ENCODE measurements at places on chromosomes 13 and 19.

- no peak for DNase-seq
These were observed 65.5 kb downstream of the TSHZ3 start for GRCh38 chr19:31283701-31284100.

DNA sequence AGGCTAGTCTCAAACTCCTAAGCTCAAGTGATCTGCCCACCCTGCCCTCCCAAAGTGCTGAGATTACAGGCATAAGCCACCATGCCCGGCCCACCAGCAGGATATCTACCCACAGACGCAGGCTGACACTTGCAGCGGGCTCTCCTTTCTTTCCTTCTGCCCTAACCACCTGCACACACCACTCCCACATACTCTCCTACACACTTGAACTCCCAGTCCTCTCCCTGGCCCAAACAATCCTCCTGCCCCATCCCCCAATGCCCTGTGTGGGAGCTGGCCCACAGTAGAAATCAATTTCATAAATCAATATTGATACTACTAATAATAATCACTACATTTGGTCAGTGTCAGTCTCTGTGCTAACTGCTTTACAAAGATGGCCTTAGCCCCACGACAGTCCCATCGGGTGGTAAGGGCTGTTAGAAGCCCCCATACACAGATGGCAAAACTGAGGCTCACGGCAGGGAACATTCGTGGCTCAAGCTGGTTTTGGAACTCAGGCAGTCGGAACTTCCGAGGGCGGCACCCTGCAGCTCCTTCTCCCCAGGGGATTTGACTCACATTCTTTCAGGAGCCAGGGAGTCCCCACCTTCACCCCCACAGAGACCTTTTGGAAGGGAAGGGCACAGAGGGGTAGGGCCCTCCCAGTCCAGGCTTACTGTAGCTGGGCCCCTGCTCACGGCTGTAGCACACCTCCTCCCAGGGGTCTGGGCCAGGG is 3.4 kb upstream of the DPF1 start:
- no peak for DNase-seq

DNA sequence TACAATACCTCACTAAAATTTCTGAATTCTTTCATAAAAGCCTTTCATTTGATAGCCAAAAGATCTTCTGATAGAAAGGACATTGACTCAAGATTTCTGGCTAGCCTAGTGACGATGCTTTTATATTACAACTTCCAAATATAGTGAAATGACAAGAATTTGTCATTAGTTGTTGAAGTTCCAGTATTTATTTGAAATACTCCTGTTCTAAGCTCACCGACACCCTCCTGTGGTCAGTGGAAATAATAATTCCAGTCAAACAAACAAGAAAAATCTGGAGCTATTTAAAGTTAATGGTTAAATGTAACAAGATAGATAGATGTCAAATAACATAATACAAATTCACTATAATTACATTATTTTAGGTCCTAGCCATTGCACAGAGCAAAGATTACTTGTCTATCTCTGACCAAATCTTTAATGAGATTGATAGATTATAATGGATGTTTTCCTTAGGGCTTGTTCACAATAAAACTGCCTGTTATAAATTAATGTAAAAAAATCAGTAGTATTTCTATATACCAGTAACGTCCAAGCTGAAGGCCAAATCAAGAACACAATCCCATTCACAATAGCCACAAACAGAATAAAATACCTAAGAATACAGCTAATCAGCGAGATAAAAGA is 195.5 kb downstream of the RGCC start:
- DNase-seq = no peak

DNA sequence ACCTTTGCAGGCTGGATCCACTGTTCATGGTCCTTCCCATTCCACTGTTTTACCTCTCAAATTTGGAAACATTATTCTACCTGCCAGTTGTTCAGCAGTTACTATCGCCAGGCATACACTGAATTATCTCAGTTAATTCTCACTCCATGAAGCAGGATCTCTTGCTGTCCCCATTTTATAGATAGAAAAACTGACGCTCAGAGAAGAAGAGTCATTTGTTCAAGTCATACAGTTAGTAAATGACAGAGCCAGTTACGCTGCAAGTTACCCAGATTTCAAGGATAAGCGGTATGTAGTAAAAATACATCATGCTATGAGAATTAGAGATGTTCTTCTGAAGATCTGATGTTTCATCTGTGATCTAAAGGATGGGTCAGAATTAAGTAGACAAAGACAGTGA is 40.2 kb upstream of the IGSF23 start:
- DNase-seq = no peak

DNA sequence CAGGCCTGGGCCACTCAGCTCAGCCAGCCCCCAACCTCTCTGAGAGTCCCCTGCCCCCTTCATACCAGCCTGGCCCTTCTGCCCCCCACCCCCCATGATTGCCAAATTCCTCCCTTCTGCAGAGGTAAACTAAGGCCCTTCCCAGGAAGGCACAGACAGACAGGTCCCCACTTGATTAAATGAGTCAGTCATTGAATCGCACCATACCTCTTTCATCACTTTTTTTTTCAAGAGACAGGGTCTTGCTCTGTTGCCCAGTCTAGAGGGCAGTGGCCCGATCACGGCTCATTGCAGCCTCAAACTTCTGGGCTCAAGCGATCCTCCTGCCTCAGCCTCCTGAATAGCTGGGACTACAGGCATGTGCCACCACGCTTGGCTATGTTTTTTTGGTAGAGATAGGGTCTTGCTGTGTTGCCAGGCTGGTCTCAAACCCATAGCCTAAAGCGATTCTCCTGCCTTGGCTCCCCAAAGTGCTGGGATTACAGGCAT is 6.0 kb downstream of the PODNL1 start:
- DNase-seq = no peak

DNA sequence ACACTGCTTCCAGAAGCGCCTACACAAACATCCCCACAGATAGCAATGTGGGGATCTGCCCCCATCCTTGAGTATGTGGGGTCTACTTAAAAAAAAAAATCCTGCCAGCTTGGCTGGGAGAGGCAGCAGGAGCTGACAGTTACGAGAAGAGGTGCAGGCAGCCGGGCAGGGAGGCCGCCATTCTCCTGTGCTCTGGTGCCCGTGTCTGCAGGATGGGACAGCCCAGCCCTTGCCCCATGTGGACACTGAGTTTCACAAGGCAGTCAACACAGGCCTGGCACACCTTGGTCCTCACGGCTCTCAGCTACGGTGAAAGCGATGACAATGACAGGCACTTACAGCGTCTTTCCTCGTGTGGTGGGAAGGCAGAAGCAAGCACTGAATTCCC is 24.0 kb downstream of the MPND start:
- no peak for DNase-seq

- no peak for DNase-seq
These were observed 1195.3 kb downstream of the EFNB2 start for GRCh38 chr13:105340061-105340606.

- DNase-seq = no peak
These were observed 276 bp downstream of the ALG11 start for GRCh38 chr13:52012512-52012836.

- no peak for DNase-seq
These were observed 168.0 kb downstream of the FOXO1 start for GRCh38 chr13:40498461-40498860.

DNA sequence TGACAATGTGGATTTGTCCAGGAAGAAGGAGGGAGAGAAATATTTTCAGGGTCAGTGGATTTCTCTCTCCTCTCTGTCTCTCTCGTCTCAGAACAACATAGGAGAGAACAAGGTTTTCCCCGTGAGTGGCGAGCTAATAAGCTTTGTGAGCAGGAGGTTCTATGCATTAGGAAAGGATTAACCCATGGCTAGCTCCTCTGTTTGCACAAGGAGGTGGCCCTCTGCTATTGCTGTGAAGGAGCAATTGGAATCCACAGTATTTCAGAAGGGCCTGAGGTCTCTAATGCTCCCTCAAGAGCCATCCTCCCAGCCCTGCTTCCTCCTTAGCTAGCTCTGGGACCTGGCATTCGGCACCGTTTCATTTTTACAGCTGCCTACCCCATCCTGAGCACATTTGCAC is 288.9 kb upstream of the MAB21L1 start:
- DNase-seq = no peak

DNA sequence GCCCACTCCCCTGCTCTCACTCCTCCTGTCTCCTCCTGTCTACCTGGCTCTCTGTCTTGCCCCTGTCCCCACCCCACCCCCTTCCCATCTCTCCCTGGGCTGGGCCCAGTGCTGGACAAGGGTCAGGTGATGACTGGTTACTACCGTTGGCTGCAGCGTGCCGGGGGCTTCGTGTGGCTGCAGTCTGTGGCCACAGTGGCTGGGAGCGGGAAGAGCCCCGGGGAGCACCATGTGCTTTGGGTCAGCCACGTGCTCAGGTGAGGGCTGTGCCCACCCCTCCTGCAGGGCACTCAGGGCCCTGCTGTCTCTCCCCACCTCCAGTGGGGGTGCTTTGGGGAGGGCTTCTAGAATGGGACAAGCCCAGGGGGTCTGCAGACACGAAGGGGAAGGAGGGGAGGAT is 7.6 kb downstream of the TMEM160 start:
- no peak for DNase-seq

DNA sequence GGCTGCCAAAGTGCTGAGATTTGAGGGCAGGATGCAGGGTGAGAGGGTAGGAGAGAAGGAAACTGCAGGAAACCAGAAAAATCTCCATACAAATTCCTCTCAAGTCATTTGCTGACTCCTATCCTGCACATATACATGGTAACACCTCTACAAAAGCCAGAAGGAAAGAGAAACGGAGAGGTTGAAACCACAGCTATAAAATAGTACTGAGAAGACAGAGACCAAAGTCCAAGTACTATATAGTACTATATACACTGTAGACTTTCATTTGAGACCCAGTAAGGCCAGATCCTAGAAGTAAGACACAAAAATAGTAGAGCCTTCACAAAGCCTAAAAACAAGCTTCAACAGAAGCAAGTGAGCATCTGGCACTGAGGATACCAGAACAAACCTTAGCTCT is 103.1 kb downstream of the UGGT2 start:
- no peak for DNase-seq

- DNase-seq = no peak
These were observed 48.1 kb downstream of the PSG1 start for GRCh38 chr19:42831221-42832019.

GRCh38 chr13:110536006-110536693 is 25.4 kb downstream of the RAB20 start:
- DNase-seq = no peak

DNA sequence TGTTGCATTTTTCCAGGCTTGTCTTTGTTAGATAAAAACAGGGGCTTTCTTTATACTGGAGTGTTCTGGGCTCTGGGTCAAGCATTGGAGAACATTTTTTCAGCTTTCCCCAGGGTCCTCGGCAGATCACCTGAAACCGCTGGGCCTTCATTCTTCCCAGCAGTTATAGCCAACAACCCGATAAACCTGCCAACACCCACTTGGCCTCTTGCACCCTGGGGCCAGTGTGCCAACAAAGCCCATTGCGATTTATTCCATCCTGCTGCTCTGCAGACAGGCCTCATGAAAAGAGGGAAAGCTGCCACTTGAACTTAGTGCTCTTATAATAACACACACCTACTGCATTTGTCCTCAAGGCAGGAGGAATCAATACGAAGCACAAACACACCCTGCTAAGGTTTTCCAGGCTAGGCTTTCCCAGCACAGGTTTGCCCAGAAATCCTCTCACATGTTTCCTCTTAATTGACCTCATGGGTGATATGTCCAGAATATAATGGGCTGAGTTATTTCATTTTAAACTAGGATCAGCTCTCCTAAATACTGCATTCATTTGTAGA is 669.3 kb downstream of the LIG4 start:
- no peak for DNase-seq

GRCh38 chr13:42049454-42049813 is 986 bp downstream of the DGKH start:
- no peak for DNase-seq

- no peak for DNase-seq
These were observed 816.9 kb upstream of the SLC10A2 start for GRCh38 chr13:103883164-103883563.

DNA sequence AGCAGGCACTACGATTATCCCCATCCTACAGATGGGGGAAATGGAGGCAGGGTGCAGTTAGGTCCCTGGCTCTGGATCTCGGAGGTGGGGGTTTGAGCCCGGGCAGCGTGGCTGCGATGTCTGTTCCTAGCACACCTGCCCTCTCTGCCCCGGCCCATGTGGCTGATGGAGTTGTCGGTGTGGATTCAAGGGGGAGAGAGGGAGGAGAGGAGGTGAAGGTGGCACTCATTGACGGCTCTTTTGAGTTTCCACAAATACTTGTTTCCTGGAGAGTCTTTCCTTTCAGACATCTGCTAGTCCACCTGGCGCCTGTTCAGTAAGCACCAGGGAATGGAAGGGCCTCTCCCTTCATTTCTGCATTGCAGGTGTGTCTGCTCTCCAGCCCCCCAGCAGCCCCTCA is 69.9 kb downstream of the ARHGEF18 start:
- no peak for DNase-seq

DNA sequence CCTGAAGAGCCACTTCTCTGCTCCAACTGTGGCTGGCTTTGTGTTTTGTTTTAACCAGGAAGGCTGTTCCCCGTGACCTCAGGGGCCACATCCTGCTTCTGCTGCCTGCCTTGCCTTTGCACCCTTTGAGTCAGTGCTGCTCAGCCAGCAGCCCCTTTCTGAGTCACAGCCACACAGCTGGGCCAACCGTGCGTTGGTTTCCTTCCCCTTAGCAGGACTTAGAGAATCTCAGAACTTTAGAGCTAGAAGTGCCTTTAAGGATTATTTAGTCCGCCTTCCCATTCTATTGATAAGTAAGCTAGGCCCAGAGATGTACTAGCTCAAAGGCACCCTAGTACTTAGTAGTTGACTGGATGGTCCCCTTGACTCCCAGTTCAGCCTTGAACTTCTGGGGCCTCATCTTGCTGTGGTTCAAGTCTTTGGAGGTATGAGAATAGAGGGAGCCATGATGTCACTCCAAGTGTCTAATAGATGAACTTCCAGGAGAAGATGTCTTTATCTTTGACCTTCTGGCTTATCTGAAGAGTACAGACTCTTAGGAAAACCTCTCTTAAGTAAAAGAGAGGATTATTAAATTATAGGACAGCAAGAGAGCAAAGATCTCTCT is 8.0 kb downstream of the RGCC start:
- DNase-seq = peak; percentile 60

- DNase-seq = no peak
These were observed 17.7 kb downstream of the POLRMT start for GRCh38 chr19:615619-616018.

GRCh38 chr19:53432088-53432661 is 391 bp downstream of the ZNF761 start:
- DNase-seq = no peak

DNA sequence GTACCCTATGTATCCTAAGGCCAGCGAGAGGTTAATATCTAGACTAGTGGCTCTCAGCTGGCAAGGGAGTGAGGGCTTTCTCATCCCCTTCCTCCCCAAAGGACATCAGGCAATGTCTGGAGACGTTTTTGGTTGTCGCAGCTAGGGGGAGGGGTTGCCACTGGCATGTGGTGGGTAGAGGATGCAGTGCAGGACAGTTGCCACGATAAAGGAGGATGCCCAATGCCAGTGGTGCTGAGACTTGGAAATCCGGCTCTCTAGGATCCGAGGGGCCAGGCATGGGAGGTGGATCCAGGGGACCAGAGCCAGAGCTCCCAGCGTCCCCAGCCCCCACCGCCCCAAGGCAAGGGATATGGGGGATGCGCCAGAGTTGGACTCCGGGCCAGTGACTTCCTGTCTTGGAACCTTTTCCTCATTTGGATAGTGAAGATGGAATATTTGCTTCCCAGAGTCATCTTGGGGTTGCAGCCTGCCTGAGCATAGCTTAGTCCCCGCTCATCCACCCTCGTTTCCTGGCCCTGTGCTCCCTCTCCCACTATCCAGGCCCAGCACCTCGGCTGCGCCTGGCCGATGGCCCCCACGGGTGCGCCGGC is 4.9 kb downstream of the SSC5D start:
- no peak for DNase-seq

Data from stimulated activated CD4-positive, alpha-beta T cell treated with anti-CD3 and anti-CD28 coated beads, Interleukin-1b, Interleukin-23, amount 100 ng/mL, for 1 hour (primary cell).